Renal cortex interstitium (tissue), 15 donors: ENCODE measurements at places on chromosomes 16 and 17. TPM values are rescaled to one million over a fixed set of nuclear protein-coding genes. Genes with fewer than 3 reads are reported as not detected.

The NKD1 gene
- 10.6 TPM for polyA plus RNA-seq

The TRIM47 gene
- polyA plus RNA-seq: 5.1 TPM

The SSTR5 gene
- 0.39 TPM for polyA plus RNA-seq

The OR1A2 gene
- polyA plus RNA-seq: not detected

GRCh38 chr16:19907161-19907992 lies 22.7 kb upstream of the GPRC5B start:
- peak; percentile 45 for DNase-seq

DNA sequence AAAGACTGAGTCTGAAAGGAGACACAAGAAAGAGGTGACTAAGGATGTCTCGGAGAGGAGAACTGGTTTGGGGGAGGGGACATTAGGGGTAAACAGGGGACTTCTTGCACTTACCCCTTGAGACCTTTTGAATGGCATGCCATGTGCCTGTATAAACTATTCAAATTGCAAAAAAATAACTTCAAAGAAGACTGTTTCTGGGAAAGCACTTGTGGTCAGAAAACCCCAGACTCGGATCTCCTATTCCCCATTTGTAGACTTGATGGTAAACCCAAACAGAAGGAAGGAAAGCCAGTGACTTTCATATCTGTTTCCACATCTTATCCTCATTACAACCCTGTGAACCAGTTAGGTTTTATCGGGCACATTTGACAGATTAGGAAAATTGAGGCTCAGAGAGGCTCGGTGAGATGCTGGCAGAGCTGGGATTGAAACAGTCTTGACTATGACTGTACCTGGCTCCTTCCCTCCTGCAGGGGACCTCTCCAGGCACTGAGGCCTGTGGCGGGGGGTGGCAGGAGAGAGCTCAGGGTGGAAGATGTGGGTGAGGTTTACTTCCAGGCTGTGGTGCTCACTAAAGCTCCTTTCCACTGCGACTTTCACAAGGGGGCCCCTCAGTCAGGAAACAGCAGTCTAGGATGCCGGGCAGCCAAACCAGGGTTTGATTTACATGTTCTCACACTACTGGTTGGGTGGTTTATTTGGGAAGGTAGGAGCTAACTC lies 30.5 kb upstream of the PLCG2 start:
- DNase-seq: no peak

DNA sequence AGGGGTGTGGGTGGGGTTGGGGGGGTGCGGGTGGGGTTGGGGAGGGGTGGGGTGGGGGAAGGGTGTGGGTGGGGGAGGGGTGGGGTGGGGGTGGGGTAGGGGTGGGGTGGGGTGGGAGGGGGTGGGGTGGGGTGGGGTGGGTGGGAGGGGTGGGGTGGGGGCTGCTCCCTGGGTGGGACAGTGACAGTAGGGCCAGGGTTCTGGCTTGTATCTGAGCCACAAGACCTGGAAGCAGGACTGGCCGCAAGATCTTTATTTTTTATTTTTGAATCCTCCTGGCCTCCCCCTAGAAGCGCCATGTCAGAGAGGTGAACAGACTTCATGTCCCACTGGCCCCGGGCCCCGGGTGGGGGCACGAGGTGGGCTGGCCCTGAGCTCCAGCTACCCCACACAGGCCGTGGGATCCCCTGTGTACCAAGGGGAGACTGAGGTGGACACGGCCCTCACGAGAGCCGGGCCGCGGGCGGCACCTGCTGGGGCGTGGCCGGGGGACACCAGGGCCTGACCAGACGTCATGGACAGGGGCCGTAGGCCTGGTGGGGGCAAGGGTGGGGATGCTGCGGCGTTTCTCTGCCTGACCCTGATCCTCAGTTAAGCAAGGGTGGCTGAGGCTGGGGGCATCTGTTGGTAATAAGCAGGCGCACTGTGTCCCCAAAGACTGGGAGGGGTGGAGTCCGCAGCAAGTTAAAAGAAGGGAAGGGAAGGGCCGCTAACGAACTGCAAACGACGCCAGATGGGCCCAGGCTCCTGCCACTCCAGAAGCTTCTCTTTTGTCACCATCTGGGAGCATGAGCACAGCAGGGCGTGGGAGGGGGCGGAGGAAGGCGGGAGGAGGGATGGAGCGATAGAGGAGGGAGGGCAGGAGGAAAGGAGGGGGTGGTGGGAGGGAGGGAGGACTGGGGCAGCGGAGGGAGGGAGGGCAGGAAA lies 22.3 kb upstream of the PABPN1L start:
- DNase-seq: no peak

- DNase-seq: no peak
These were observed 272 bp downstream of the CCL2 start for GRCh38 chr17:34255381-34255732.

DNA sequence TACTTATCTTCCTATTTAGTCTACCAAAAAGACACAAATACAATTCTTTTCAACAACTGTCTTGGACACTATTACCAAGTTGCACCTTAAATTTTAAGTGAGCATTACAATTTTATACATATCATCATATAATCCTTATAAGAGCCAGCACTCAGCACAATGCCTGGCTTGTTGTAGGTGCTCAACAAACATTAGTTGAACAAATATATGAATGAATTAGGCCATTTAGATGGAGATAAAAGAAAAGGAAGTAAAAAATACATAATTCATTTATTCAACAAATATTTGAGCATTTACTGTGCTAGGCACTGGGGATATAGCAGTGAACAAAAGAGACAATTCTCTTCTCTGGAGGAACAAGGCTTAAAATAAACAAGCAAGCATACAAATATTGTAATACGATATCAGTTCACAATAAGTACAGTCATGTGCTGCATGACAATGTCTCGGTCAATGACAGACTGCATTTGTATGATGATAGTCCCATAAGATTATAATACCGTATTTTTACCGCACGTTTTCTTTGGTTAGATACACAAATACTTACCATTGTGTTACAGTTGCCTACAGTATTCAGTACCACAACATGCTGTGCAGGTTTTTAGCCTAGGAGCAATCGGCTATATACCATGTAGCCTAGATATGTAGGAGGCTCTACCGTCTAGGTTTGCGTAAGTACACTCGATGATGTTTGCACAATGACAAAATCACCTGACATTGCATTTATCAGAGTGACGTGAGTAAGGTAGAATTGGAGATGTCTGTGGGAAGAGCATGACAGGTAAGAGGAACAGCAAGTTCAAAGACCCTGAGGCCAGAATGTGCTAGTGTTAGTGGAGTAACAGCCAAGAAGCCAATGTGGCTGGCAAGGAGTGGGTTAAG lies 86.4 kb upstream of the HS3ST2 start:
- DNase-seq: no peak

DNA sequence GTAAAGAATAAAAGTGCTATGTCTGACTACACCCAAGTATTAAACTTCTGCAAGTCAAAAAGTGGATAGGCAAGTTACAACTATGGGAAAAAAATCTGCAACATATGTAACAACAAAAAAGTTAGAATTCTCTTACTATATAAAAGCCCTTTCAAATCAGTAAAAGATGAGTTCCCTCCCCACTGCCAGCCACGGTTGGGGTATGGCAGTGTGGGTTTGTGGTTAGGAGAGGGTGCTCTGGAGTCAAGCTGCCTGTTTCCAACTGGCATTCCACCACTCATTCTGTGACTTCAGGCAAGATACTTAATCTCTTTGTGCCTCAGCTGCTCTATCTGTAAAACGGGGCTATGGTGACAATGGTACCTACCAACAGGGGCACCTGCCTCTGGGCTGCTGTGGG lies 26.6 kb upstream of the MFSD6L start:
- no peak for DNase-seq

GRCh38 chr16:54696522-54696921 lies 234.1 kb upstream of the IRX5 start:
- DNase-seq: no peak

DNA sequence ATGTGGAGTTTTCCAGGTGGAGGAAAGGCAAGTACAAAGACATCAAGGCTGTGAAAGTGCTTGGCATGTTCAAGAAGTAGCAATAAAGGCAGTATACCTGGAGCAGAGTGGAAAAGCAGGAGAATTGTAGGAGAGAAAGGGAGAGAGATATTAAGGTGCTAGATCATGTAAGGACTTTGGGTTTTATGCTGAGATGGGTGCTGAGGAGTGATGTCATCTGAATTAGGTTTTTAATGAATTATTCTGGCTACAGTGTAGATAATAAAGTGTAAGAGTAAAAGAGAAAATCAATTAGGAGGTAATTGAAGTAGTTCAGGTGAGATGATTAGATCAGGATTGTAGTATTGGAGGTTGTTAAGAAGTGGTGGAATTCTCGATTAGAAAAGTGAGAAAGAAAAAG lies 34.0 kb downstream of the NFAT5 start:
- DNase-seq: no peak

GRCh38 chr16:89906140-89907025 lies 12.3 kb upstream of the MC1R start:
- DNase-seq: no peak
